Forelimb muscle (tissue), 1 donor: ENCODE measurements at places on chromosomes 5 and 9. TPM values are rescaled to one million over a fixed set of nuclear protein-coding genes. Genes with fewer than 3 reads are reported as not detected.

Gene NUTM2F
- not detected for polyA plus RNA-seq

DNA sequence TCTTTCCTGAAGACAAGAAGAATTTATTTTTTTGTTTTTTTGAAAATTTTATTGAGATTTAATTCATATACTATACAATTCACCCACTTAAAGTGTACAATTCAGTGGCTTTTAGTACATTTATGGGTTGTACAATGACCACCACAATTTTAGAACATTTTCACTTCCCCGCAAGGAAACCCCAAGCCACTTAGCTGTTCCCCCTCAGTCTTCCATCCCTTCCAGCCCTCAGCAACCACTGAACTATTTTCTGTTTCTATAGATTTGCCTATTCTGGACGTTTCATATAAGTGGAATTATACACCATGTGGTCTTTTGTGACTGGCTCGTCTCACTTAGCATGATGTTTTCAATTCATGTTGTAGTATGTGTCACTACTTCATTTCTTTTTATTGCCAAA is 28.0 kb downstream of the DNAI1 start:
- DNase-seq, result no peak

DNA sequence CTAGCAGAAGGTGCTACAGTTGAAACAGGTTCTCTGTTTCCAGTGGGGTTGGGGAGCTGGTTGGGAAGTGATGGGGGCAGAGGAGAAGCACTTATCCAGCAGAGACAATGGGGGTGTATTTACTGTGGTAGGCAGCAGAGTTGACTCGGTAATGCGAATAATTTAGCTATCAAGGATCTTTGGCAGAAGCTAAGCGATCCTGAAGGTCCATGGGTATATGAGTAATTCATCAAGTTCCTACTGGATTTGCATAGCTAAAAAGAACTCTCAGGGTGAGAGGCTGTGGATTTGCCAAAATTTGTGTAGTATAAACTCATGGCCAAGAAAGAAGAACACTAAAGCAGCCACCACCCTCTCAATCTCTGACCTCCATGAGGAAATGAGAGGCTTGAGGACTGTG is 61.2 kb upstream of the EGFLAM start:
- no peak for DNase-seq

- no peak for DNase-seq
Measured at GRCh38 chr5:180631549-180632383, 17.6 kb downstream of the FLT4 start.

Gene FOXD4L5
- 0.90 TPM for polyA plus RNA-seq

DNA sequence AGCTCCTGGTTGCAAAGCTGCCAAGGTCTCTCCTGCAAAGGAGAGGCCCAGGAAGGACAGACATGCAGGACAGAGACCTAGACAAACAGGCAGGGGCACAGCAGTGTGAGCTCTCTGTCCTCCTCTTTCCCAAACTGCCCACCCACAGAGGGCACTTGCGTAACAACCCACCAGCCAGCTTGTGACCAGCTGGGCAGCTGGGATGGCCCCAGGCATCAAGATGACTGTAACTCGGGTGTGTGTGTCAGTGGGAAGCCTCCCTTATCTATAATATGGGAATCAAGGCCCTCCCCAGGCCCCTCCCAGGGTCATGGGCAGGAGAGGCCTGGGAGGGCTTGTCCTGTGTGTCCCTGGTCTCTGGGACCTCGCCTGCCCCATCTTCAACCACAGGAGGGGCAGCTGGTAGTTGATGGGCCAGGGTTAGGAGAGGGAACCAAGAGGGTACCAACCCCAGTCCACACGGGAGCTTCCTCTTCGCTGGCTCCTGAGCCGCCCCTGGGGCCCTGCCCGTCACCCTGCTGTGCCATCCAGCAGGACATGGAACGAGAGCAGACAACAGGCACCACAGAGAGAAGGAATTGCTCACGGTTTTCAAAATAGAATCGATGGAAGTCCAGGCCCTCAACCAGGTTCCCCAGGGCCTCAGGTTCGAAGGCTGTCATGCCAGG is 37.9 kb downstream of the SLC6A7 start:
- DNase-seq, result no peak

- DNase-seq, result no peak
Measured at GRCh38 chr5:160685695-160686094, 166.3 kb downstream of the ATP10B start.

Gene CD74
- 75.3 TPM for polyA plus RNA-seq

DNA sequence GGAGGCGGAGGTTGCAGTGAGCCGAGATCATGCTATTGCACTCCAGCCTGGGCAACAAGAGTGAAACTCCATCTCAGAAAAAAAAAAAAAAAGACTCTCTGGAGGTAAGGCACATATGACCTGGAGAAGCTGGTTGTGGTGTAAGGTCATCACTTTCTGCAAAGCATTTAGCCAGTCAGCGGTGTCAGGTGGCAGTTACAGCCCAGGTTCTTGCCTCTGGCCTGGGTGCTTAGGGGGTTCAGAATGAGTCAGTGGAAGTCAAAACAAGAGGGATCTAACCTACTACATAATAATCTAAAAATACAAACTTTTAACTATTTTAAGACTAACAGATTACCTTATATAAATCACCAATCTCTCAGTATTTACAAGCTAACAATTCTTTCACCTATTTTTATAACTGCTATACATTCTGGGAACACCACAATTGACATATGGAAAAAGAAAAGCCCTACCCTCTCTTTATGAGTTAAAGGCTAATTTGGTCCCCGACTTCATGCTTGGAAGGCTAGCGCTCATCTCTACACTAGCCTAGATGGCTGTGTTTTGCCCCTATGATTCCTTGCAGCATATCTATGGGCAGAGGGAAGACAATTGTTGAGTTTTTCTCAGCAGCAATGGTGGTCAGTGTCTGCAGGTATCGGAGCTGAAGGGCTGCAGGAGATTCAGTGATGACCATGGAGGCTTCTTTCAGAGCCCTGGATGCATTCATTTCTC is 29.2 kb downstream of the STOM start:
- no peak for DNase-seq

Gene HAVCR1
- polyA plus RNA-seq, result not detected

- no peak for DNase-seq
Measured at GRCh38 chr9:77679088-77679487, 31.0 kb upstream of the GNA14 start.

DNA sequence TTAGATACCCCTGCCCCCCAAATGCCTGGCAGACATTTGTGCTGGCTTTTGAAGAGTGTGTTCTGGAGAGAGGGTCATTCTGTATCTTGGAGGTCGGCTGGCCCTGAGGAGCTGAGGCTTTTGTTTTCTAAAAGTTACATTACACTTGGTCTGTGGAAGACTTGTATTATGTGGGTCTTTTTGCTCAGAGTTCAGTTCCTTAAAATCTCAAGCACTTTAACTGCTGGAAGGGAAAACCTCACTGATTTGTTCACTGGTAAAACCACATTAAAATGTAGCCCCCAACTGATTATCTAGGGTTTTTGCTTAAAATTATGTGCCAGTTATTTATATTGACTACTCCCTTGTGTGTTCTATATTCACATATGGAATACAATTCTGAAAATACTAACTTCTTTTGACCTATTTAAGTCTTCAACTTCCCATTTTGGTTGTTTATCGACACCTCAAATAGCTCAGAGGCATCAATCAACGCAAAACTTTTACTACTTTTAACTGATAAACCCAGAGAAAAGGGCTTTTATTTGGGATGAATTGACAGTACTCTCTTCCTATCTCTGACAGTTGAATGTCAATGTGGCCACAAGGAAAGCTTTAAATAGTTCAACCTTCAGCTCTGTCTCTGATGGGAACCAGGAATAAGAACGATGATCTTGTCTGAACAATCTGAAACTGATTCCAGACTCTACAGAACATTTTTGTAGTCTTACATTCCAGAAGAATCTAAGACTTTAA is 54.0 kb upstream of the MAP3K1 start:
- DNase-seq, result no peak

DNA sequence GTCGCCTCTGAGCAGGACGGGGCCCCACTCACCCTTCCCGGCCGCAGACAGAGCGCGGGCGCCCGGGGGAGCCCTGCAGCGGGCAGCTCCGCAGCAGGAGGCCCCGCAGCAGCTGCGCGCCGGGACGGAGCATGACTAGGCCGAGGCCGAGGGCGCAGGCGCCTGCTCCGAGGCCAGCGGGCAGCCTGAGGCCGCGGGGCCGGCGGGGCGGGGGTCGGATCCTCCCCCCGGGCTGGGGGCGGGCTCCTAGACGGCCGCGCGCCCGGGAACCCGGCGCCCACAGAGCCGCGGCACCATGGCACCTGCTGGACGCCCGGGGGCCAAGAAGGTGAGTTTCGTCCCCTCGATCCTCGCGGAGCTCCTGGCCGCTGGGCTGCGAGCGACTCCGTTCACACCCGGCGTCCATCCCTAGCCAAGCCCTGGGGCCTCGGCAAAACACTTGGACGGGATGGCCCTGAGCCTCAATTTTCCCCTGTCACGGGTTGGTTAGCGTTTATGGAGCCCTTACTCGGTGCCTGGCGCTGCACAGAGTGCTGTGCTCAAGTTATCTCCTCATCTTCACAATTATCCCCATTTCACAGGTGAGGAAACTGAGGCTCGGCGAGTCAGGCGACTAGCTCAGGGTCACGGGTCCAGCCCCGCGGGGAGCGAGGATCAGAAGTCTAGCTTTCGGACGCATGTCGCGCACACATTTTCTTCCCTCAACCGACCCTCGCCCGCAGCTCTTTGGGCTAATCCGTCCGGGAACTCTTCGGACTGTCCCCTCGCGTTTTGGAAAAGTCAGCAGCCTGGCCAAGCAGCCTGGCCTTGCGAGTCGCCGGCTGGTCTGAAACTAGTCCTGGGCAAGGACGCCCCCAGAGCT is at the start of the genes BHMT2 and DMGDH:
BHMT2 (plus strand) TSS at position 280 of the 862 bp plus-strand sequence; CDS start at position 296, 16 bp downstream.
DMGDH (minus strand) TSS at position 187 of the 862 bp plus-strand sequence; CDS start at position 133, 54 bp downstream.
- DNase-seq, result no peak

Gene SHOC1
- polyA plus RNA-seq, result 0.11 TPM

DNA sequence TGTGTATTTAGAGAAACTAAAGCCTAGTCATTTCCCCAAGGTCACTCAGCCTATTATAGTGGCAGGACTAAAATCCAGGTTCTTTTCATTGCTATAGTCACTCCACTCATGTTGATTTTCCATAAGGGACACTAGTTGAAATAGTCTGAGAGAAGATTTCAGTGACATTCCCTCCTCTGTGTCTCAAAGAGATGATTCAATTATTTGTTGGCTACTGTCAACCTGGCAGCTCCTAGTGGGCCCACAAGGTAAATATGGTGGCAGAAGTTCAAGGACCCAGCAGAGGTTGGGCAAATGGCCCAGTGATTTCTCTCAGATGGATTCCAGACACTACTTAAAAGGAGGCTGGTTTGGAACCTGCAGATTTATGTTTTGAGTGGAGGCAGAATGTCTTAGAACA is 48.1 kb downstream of the G3BP1 start:
- DNase-seq, result no peak

DNA sequence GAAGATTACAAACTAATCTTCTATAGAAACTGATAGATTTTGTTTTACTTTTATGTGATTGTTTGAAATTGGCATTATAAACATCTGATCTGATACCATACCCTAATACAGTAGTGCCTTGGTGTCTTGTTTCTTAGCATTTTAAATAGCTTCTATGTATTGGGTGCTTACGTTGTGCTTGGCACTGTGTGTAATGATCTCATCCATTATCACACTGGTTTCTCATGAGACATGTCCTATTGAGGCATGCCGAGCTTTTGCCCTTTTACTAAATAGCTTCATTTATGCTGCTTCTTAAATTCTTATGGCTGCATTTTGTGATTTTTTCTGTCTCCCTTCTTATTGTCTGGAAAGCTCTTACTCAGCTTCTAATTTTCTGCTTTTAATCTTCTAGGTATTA is 48.2 kb upstream of the TLR4 start:
- DNase-seq, result no peak

Gene ABLIM3
- polyA plus RNA-seq, result 89.7 TPM

Gene CDH12
- polyA plus RNA-seq, result 1.3 TPM

Gene ZNF79
- 4.3 TPM for polyA plus RNA-seq

- no peak for DNase-seq
Measured at GRCh38 chr5:163321511-163321910, 115.9 kb upstream of the CCNG1 start.

Gene ZNF300
- polyA plus RNA-seq, result 8.9 TPM

Gene RORB
- 0.10 TPM for polyA plus RNA-seq

DNA sequence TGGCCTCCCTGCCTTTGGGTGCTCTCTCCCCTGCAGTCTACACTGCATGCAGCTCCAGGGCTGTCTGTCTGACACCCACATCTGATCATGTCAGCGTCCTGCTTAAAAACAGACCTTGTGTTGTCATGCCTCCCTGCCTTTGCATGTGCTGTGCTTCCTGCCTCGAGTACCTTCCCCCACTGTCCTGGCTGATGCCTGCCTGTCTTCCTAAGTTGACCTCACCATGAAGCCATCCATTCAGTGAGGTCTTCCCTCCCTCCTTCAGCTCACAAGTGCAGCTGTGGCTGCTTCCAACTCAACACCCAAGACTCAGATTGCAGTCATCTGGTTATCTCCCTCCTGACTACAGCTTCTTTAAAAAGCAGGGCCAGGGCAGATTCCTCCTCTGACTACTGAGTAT is 5.5 kb downstream of the ANGPTL2 start:
- DNase-seq, result no peak

Gene PCDHA9
- polyA plus RNA-seq, result not detected

GRCh38 chr9:17777465-17777864 is 198.6 kb downstream of the SH3GL2 start:
- no peak for DNase-seq

Gene ANKRD33B
- 1.8 TPM for polyA plus RNA-seq

DNA sequence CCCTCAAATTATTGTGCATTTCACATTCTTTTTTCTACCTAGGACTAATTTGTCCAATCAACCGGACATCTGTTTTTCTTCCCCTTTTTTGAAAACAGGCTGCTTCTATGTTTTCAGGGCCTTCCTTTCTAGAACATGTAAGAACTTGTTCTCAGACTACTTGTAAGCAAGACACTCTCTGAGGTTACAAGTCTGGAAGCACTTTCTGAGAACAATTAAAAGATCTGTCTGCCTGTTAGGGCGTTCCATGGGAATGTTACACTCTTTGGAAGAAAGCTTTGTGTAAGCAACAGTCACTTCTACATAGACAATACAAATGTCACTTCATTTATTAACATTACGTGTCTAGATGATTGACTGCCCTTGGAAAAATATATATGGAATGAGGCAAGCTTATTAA is 50.9 kb upstream of the HSPB3 start:
- no peak for DNase-seq

DNA sequence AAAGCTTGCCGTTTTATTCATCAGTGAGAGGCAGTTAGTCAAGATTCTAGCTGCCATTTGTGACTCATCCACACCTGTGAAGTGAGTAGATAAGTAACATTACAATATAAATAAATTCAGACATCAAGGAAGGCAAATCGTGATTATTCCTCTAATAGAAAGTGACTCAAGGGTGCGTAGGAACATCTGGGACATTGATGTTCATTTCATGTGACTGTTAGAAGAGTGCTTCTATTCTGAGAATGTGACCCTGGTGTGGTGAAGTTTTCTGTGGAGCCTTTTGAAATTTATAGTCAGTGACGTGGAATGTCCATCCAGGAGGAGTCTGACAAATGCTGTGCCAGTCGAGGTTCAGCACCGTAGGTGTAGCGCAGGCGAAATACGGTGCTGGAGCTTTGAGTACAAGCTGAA is 48.4 kb upstream of the FAM240B start:
- no peak for DNase-seq

- no peak for DNase-seq
Measured at GRCh38 chr5:121628783-121629182, 222.9 kb upstream of the FTMT start.

Gene SCGB3A2
- polyA plus RNA-seq, result not detected

Gene SPAG8
- 2.3 TPM for polyA plus RNA-seq
